GM04503 (cell line): ENCODE measurements at places on chromosomes 3 and 15.

DNA sequence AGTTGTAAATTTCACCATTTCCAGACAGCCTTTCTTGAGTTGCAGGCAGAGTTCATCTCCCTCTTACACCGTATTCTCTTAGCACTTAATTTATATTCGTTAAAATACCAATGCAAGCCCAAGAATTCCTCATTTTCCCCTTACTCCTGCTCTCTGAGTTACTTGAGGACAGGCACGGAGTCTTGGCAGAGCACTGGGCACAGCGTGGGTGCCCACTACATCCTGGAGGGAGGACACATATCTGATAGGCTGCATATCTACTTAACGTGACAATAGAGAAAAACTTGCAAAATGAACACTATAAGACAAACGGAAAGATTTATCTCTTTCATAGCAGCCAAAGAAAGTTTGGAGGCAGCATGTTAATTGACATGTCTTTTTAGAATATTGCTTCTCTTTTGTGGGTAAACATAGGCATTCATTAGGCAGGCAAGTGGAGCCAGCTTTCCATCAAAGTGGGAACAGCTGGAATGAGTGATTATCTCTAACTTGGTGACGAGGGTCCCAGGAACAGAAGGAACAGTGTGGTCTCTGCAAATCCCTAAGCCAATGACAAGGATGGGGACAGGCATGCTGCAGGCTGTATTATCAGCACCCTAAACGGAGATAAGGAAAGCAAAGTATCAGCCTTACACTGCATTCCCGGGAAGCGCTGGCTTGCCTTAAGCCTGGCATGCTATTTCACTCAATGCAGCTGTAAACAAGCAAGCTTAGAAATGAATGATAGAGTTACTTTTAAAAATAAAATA, 116.5 kb downstream of the RTP4 start:
- DNase-seq, result no peak

DNA sequence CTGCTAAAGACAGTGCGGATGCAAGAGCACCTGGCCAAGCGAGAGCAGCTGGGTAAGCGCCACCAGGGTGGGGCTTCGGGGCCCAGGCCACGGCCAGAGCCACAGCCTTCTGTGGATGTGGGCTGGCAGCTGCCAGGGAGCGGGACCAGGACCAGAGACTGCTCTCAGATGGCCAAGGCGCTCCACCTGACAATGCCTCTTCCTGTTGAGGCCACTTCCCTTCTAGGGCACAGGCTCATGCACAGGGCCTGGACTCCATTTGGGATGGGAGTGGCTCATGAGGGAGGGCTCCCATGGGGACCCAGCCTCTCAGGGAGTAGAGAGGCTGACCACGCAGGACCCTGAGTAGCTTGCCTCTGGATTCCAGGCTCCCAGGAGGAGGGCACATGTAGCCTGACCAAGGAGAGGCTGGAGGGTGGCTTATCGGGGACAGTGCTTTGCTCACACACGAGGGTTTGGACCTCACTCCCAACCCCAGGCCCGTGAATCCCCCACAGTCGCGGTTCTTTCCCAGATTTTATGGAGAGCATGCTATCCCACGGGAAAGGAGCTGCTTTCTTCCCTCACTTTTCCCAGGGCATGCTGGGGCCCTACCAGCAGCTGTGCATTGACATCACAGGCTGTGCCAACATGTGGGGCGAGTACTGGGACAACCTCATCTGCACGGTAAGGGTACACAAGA, 25.1 kb downstream of the ACAA1 start:
- no peak for DNase-seq

DNA sequence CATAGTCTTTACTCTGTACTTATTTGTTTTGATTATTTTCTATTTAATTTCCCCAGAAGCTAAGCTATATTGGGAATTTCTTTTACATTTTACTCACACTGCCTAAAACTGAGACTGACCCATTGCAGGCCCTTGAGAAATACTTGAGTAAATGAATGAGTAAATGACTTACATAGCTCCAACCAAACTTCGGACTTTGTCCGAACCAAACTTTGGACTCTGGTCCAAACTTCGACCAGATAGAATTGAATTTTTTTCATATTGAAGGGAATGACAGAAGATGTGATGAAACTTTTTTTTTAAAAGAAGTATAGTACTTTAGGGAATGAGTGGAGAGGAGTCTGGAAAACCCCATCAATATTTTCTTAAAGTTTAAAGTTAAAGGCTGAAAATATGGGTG, 75.6 kb upstream of the MYRIP start:
- DNase-seq, result no peak

- no peak for DNase-seq
These were observed 247.3 kb upstream of the IGF1R start for GRCh38 chr15:98401029-98401428.

DNA sequence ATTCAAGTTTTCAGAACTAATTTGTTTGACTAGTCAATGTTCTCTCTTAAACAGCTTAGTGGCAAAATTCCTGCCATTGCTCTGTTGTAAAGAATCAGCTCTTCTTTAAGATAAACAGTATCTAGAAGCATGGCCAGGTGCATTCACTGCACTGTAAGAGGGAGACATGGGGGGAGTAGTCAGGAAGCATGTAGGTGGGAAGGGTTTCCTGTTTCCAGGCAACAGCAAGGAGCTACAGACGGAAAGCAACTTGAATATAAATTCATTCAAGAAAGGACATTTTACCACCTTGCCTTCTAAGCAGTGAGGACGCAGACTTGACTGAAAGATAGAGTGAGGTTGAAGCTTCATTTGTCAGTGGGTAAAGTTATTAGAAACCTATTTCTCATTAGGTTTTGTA, 55.3 kb downstream of the BBX start:
- DNase-seq, result no peak

- no peak for DNase-seq
These were observed 334.1 kb downstream of the GABRB3 start for GRCh38 chr15:26438718-26439117.

DNA sequence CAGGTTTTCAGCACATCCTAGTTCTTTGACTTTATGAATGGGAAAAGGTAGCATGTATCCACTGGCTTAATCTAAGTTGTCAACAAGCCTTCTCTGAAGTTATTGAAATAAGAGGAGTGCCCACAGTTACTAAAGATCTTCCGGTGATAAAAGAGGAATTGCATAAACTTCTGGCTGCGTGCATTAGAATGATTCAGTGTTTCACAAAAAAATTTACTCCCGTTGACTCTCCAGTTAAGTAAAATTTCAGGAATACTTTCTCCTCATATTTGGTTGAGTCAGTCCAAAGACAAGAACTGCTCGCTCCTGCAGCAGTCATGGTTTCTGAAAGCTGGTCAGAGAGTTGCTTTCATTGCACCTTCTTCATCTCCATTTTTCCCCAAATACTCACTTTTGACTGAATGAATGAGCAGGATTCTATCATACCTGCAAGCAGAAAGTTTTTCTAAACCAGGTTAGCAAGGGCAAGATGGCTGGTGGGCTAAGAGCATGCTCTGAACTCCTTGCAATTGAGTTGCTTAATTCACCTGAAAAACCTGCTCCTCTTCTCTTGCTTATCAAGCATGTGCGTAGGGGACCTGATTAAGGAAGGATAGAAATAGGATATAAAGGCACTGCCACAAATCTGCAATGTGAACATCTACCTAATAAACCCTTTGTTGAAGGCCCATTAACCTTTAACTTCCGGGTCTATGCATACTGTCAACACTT, 64.2 kb upstream of the TIMP4 start:
- DNase-seq, result peak; percentile 68

- peak; percentile 24 for DNase-seq
These were observed at the start of gene C3orf62 for GRCh38 chr3:49276475-49277382. C3orf62 (minus strand) TSS chr3:49277232; CDS start chr3:49276872, 360 bp downstream.

GRCh38 chr3:67349551-67350174, 304.7 kb downstream of the SUCLG2 start:
- DNase-seq, result no peak

- no peak for DNase-seq
These were observed 48.1 kb downstream of the ALCAM start for GRCh38 chr3:105414841-105415240.

DNA sequence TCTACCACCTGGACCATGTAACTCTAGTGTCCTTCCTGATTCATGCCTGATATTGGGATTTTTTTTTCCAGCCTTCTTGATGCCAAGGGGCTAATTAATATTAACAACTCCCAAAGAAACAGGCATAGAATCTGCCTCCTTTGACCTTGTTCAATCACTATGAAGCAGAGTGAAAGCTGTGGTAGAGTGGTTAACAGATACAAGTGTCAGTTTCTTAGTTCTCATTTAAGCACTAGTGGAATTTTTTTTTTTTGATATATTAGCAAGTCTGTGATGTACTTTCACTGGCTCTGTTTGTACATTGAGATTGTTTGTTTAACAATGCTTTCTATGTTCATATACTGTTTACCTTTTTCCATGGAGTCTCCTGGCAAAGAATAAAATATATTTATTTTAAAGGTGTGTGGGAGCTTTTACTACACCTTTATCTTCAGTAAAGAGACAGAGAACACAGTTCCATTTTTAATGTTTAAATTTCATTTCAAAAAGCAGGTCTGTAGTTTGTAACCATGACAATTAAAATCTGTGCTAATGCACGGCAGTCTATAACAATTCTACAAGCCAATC, 67.1 kb downstream of the TOP2B start:
- DNase-seq, result no peak

- no peak for DNase-seq
These were observed 418.8 kb downstream of the EPHB1 start for GRCh38 chr3:135213822-135214221.

GRCh38 chr15:32979710-32980109, 214.8 kb downstream of the FMN1 start:
- DNase-seq, result peak; percentile 81

- no peak for DNase-seq
These were observed 50.7 kb downstream of the RAF1 start for GRCh38 chr3:12613250-12613649.

GRCh38 chr3:17201538-17201937, 316.8 kb downstream of the PLCL2 start:
- no peak for DNase-seq

- no peak for DNase-seq
These were observed 266.4 kb upstream of the TBC1D5 start for GRCh38 chr3:18008706-18009368.

GRCh38 chr3:116246406-116246980, 198.8 kb downstream of the LSAMP start:
- DNase-seq, result no peak

DNA sequence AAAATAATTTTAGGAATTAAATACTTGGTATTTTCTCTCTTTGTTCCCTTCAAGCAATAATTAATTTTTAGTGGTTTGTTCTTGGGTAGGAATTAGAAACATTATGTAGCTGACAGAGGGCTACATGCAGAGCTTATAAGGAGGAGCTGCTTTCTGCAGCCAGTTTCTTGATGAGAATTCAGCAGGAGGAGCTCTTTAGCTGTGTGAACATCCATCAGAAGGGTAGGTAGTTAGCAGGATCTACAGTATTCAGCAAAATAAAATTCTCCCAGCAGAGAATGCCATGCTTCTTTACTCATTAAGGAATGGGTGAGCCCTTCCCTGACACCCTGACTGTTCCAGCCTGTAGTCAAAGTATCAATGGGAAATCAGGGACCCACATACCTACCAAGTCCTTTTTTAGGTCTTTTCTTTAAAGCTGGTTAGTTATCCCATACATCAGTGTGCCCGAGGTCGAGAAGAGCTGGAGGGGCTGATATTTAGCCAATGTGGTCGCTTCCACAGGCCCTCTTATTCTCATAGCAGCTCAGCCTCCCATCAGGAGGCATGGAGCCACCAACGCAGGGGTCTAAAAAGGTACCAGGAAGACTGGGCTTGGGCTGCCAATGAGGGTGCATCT, 54.0 kb downstream of the KCNAB1 start:
- no peak for DNase-seq

DNA sequence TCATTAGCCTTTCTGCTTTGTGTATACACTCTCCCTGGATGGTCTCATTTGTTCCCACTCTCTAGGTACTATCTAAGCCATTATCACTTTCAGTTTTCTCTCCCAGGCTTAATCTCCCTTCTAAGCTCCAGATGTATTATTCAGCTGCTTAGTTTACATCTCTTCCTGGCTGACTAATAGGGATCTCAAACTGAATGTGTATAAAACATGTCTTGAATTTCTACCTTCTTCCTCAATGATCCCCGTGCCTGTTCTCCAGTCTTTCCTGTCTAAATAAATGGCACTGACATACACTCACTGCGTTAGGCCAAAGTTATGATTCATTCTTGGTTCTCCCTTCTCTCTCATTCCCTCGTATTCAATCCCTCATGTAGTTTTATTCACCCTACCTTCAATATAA, 127.3 kb downstream of the NR2F2 start:
- no peak for DNase-seq

DNA sequence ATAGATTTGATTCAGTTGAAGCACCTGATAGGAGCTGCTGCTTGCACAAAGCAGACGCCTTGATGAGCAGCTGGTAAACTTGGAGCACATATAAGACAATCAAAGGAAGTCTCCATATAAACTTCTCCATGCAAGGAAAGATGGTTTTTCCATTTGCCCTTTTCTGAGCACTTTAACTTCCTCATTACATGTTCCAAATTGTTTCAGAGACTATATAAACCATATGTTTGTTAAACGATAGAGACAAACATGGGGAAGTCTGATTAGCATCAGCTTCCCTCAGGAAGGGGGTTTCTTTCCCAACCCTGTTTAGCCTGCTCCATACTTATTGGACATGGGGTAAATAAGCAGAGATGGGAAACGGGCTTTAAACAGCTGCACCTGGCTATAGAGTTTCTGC, 88.0 kb downstream of the DHX36 start:
- no peak for DNase-seq

DNA sequence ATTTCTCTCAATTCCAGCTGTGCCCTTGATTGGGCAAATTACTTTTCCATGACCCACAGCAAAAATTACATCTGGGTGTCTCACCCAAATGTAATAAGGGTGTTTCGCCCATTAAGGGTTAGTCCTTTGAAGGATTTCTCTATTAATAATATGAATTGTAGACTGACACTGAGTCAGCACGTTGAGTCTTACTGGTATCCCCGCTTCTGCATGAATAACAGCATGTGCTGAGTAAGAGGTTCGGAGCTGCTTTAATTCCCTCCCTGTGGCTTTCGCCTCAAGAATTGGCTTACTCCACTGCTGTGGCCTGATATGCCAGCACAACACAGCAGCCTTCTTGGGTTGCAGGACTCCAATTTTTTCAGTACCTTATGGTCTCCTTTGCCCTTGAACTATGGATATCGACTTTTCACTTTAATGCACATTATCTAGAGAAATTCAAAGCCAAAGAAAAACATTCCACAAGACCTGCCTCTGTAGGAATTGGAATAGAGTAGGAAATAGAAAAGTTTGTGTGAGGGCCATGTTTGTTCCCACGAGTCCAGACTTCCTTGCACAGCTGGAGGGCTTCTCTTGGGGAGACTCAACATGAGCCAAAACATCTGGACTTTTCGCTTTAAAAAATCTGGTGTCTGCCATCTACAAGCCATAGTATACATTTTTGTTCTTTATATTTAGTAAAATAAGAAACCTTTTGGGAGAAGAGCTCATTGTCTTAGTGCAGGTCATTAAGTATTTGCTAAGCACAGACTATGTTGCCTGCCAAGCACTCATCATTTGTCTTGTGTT, 20.7 kb upstream of the ERC2 start:
- DNase-seq, result no peak
